GM19239 (cell line): ENCODE measurements at places on chromosomes 11 and 22.

GRCh38 chr22:44491269-44492035, 6.6 kb downstream of the RTL6 start:
- no peak for DNase-seq

DNA sequence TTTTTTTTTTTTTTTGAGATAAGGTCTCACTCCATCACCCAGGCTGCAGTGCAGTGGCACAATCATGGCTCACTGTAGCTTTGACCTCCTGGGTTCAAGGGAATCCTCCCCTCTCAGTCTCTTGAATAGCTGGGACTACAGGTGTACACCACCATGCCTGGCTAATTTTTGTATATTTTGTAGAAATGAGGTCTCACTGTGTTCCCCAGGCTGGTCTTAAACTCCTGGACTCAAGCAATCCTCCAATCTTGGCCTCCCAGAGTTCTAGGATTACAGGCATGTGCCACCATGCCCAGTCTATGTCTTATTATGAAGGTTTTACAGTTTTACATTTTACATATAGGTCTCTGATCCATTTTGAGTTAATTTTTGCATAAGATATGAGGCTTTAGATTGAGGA, 20.4 kb upstream of the MAPK1 start:
- DNase-seq, result no peak

GRCh38 chr11:95230810-95231126, 234 bp downstream of the SESN3 start:
- DNase-seq, result no peak

DNA sequence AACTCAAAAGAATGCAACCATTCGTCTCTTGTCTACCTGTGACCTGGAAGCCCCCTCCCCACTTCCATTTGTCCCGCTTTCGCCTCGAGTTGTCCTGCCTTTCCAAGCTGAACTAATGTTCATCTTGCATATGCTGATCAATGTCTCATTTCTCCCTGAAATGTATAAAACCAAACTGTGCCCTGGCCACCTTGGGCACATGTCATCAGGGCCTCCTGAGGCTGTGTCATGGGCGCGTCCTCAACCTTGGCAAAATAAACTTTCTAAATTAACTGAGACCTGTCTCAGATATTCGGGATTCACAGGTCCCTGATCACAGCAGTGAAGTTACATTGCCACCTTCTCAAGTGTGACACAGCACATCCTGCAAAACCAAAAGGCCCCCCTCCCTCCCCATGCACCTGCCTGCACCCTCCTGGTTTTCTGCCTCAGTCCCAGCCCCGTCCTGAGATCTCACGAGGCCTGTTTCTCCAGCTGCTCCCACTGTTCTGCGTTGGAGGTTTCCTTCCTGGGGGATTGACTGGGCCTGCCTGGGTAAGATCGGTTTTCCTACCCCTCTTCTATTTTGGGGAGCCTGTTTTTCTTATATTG, 1328.7 kb downstream of the TBC1D22A start:
- DNase-seq, result no peak

- DNase-seq, result no peak
Measured at GRCh38 chr11:35419830-35420333, 524 bp upstream of the SLC1A2 start.
